Cardiac septum (tissue), 1 donor: ENCODE measurements at places on chromosomes 6 and 20. TPM values are rescaled to one million over a fixed set of nuclear protein-coding genes. Genes with fewer than 3 reads are reported as not detected.

Gene POU5F1
- total RNA-seq: 1.0 TPM

DNA sequence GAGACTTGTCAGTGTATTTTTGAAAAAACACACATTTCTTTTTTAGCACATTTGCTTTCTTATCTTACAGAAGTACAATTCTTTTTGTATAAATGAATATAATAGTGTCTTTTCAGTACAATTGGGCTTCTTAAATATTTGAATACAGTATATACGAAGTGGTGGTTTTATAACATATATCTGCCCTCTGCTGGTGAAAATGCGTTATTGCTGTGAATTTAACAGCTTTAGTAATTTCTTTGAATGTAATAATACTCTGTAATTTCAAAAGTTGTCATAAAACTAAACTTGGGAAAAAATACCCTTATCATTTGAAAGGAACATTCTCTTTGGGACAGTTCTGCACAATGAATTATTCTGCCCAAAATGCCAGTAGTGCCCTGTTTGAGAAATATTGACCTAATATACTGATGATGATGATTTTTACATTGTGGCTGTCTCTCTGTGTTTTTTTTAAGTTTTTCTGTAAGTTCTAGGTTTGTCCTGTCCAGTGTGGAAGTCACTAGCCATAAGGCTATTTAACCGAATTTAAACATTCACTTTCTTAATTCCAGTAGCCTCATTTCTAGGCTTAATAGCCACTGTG, 19.0 kb downstream of the SMAP1 start:
- DNase-seq: no peak

GRCh38 chr6:30730601-30731435, 10.7 kb downstream of the TUBB start:
- peak; percentile 86 for DNase-seq

Gene DHX16
- total RNA-seq: 21.6 TPM

Gene MEP1A
- not detected for total RNA-seq

DNA sequence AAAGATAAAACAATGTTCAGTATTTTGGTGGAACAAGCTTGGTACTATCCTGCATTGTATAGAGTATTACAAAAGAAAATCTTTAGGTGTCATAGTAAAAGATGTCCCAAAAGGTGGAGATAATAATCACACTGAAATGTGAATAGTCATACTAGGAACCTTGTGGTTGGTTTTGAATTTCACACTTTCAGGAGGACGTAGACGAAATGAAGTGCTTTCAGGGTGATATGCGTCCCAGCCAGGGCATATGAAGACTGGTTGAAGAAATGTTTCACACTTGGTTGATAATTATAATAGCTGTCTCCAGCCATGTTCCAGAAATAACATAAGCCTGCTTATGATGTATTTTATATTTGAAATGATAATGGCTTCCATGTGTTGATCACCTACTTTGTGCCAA, 60.4 kb downstream of the SCAND1 start:
- no peak for DNase-seq

Gene PLN
- 2,070 TPM for total RNA-seq

GRCh38 chr20:56925082-56925830, 296.1 kb downstream of the TFAP2C start:
- DNase-seq: no peak

GRCh38 chr6:43939281-43940070, 169.5 kb downstream of the VEGFA start:
- DNase-seq: peak; percentile 73

DNA sequence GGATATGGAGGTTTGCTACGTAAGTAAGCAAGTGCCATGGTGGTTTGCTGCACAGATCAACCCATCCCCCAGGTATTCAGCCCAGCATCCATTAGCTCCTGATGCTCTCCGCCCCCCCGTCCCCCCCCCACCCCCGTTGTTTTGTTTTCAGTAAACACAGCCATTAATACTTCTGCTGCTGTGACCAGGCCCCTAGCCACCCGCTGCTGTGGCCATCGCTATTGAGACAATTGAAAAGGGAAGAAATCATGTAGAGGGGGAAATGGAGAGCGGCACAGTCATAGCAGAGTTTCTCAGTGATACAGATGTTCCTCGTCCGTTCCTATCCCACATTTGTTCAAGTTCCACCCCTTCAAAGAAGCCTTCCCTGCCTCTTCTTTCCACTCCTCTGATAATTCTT, 24.9 kb downstream of the SLC35D3 start:
- DNase-seq: no peak

Gene C20orf173
- total RNA-seq: not detected

DNA sequence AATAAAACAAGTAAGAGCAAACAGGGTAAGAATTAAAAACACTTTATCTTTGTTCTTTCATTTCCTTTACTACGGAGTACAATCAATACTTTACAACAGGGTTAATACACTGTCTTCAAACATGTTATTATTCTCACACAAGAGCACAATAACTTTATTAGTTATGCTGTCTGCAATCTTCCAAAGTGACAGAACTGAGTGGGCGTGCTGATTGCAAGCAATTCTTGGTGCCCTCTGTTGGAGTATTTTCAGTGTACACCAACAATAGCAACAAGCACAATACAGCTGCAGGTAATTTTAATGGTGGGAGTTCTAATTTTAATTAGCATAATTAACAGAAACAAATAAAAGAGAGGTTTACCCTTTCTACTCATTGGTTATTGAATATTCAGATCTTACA, 33.9 kb upstream of the PTPRK start:
- no peak for DNase-seq

Gene DUSP15
- 3.4 TPM for total RNA-seq

DNA sequence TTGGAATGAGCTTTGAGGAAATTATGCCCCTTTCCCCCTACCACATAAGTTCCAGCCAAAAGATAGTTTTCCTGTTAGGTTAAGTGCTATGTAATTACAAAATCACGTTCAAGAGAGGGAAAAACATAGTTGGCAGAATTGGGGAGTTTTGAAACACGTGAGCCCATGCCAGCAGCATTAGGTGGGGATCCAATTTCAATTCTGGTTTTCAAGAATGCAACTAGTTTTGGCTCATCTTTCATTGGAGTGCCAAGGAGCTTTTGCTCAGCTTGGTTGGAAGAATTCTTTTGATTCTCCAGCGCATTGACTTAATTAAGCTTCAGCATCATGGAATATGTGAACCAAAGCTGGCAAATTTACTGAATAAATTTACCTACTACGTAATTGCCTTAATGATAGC, 95.9 kb downstream of the SAMD5 start:
- no peak for DNase-seq

- DNase-seq: no peak
Measured at GRCh38 chr6:122066200-122066599, 333.3 kb upstream of the HSF2 start.

Gene PTCHD4
- total RNA-seq: 1.1 TPM

DNA sequence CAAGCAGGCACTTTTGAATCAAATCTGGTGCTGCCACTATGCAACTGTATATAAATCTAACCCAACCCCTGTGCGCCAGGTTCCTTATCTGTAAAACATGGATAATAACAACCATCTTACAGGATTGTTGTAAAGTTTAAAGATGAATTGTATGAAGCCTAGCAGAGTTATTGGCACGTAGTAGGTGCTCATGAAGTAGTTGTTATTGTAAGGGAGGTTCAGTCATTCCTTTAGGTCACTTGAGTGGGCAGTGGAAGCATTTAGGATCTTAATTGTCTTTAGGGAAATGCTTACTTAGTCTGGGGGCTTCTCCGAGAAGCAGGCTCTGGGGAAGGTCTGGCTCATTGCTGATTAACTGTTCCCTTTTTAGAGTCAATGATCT, 29.8 kb upstream of the PKIG start:
- DNase-seq: no peak

Gene MYB
- total RNA-seq: 0.24 TPM

DNA sequence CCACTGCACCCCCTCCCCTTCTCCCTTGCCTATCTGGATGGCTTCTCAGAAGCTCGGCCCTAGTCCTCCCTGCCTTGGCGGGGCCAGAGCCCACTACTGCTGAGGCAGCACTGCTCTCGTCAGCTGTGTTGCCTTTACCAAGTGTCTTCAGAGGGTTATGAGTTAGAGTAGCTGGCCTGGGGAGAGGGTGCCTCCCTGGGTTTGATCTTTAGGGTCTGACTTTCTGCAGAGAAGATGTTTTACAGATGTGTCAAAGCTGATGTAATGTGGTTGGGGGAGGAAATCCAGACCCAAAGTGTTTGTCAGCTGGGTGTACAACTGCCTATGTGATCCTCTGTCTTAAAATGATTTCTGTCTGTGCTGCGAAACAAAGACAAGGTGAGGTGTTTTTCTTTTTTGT, 30.4 kb upstream of the PI16 start:
- no peak for DNase-seq

GRCh38 chr6:163327921-163328320, 86.6 kb upstream of the QKI start:
- no peak for DNase-seq

GRCh38 chr6:91376686-91377085, 789.8 kb upstream of the MAP3K7 start:
- DNase-seq: no peak

DNA sequence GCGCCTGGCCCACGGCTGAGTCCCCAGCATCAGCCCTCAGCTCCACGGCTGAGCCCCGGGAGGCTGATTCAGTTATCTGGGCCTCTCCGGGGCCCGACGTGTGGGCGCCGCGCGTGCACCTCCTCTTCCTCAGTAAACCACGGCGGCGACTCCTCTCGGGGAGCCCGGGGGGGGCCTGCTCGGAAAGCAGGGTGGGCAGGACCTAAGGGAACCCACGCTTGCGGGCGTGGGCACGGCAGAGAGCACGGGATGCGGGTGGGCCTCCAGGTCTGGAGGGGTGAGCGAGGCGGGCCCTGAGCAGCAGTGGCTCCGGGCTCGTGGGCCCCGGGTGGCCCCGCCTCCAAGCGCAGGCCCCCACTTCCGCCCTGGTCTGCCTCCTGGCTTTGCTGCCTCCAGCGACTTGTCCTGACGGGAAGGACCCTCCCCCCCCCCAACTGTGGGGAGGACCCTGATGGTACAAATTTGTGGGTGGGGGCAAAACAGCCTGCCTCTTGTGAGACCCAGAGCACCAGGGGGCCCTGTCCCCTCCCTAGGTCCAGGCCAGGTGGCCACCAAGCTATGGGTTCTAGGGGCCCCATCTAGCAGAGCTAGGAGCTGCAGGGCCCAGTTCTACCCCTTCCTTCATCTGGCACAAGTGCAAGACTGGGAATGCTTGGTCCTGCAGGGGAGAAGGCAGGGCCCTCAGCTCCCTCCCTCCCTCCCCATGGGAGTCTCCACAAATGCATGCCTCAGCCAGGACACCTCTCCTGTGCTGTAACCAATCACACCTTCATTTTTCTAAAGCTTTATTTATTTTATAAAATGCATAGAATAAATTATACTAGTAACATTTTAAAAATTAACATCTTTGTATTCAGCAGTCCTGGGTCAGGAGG, 16.9 kb downstream of the UCKL1 start:
- DNase-seq: no peak

- no peak for DNase-seq
Measured at GRCh38 chr6:167152862-167153261, 4.9 kb downstream of the GPR31 start.

- DNase-seq: no peak
Measured at GRCh38 chr6:133805876-133806275, 83.0 kb upstream of the TCF21 start.

- DNase-seq: no peak
Measured at GRCh38 chr6:119267126-119267905, 82.2 kb downstream of the MAN1A1 start.

Gene MARCKS
- total RNA-seq: 19.3 TPM

Gene FERMT1
- total RNA-seq: 0.54 TPM

GRCh38 chr6:12557765-12558164, 158.8 kb upstream of the PHACTR1 start:
- DNase-seq: no peak

- no peak for DNase-seq
Measured at GRCh38 chr6:73236144-73236750, 11.0 kb upstream of the KHDC1L start.
